ENCODE measurements at places on chromosomes 12 and 14.

DNA sequence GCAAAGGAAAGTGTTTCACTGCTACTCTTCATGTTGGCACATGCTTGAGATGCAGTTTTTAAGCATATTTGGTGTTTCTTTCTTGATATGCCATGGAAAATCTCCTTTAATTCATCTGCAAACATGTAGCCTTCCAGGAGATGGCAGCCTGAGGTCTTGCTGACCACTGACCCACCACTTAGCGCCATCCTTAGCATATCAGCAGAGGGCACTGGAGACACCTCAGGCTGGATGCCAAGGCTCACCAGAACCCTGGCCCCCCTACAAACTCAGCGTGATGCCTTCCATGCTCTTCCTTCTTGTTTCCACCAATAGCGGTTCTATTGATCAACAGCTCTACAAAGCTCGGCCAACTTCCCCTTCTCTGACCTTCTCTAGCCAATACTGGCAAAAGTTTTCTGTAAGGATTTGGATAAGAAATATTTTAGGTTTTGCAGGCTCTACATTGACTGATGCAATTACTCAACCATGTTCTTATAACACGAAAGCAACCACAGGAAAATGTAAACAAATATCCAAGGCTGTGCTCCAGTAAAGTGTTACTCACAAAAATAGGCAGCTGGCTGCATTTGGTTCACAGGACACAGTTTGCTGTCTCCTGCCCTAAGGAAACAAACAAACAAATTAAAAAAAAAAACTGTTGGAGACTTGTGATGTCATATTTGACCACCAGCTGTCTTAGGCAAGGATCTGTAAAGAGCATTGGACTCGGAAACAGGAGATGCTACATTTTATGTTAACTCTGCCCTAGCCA is 209.7 kb downstream of the SLC15A4 start:
- DNase-seq: no peak

GRCh38 chr14:98901511-98902205 is 370.3 kb downstream of the BCL11B start:
- DNase-seq: no peak

- DNase-seq: no peak
Measured at GRCh38 chr14:65794674-65795279, 382.2 kb downstream of the FUT8 start.

DNA sequence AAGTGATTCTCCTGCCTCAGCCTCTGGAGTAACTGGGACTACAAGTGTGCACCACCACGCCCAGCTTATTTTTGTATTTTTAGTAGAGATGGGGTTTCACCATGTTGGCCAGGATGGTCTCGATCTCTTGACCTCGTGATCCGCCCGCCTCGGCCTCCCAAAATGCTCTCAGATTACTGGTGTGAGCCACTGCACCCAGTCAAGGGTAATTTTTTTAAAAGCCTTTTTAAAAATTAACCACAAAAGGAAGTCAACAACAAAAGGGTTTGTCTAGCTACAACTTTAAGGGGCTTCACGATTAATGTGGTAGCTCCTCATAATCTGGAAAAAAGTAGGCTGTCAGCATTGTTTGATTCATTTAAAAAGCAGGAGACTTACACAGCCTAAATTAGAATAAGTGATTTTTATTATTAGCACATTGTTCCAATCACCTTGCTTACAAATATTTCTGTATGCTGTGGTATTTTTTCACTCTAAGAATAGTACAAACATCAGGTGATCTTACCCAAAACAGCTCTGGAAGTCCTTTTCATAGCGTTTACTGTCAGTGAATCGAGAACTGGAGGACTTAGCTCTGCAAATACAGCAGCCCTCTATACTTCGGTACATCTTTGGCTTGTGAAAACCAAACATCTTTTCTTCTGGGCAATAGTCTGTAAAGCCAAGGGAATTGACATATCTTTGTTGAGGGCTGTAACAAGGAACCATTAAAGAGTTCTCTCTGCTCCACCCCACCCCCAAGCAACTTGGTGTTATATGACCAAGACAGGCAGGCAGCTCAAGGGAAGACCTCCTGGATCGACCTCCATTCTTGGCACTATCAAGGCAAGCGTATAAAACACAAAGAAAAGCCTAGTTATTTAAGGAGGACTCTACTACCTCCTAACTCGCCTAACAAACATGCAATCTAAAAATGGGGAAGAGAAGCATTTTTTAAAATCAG is 28.1 kb downstream of the SINHCAF start:
- DNase-seq: no peak

DNA sequence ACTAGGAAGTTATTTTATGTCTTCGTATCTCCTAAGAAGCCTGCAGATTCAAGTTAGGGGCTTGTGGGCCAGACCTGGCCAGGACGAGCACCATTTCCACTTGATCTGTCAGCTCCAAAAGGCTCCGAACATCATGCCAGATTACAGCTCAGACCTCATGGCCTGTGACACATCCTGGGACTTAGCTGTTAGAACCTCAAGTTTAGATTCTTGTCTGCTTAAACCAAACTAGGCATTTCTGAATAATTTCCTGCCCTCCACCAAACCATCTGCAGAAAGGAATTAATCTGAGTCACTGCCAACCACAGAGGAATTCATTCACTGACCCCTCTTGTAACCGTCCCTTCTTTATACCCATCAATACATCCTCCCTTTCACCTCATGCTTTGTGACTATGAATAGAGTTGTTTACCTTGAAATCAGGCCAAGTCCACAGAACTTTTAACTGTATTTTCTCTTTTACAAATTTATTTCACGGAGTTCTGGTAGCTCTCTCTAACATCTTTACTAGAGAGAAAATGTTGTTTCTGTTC is 120.3 kb downstream of the FBXL14 start:
- no peak for DNase-seq

GRCh38 chr12:47236109-47236714 is 156.5 kb upstream of the AMIGO2 start:
- DNase-seq: no peak

GRCh38 chr14:73463411-73463810 is 5.1 kb upstream of the NUMB start:
- no peak for DNase-seq

- no peak for DNase-seq
Measured at GRCh38 chr12:104579718-104580495, 123.2 kb downstream of the CHST11 start.

DNA sequence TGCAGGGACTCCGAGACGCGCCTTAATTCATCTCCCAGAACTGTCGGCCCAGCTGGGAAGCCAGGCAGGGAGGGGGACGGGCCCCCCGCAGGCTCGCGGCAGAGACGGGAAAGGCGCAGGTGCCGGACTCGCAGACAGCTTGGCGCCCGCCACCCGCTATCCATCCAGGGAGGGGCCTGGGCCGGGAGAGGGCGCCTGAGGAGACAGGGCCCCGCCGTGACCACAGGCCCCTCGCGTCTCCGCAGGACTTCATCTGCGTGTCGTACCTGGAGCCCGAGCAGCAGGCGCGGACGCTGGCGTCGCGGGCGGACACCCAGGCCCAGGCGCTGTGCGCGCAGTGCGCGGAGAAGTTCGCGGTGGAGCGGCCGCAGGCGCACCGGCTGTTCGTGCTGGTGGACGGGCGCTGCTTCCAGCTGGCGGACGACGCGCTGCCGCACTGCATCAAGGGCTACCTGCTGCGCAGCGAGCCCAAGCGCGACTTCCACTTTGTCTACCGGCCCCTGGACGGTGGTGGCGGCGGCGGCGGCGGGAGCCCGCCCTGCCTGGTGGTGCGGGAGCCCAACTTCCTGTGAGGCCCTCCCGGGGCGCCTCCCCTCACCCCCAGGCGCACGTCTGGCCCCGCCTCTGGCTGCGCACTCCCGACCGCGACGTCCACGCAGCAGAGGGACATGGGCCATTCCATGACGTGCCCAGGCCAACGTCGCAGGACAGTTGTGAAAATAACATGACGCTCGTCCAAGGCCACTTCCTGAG is 60.6 kb downstream of the LGMN start:
- no peak for DNase-seq

DNA sequence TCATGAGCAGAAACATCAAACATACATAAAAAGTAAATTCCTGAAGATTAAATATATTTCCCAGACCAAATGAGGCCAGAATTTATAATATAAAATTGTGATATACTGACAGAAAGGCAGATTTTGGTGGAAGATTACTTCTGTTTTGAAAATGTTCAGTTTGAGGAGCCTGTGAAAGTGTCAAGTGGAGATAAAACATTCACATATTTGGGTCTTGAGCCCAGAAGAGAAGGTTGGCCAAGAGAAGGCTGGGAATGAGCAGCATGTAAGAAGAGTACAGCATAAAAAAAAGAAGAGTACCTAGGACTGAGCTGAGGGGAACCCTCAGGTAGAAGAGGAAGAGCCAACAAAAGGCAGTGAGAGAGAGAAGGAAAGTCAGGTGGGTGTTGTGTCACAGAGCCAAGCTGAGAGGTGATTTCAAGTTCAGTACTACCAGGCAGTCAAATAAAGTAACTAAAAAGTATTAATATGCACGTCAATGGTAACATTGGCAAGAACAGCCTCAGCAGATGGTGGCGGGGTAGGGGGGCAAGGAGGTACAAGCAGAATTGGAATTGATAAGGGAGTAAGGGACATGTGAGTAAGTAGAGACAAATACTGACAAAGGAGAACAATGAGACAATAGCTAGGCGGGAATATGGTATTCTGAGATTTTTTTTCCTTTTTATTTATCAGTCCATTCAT is 120.7 kb upstream of the TTC7B start:
- DNase-seq: no peak

- DNase-seq: peak; percentile 3
Measured at GRCh38 chr14:82872494-82872893, 1338.8 kb upstream of the SEL1L start.

DNA sequence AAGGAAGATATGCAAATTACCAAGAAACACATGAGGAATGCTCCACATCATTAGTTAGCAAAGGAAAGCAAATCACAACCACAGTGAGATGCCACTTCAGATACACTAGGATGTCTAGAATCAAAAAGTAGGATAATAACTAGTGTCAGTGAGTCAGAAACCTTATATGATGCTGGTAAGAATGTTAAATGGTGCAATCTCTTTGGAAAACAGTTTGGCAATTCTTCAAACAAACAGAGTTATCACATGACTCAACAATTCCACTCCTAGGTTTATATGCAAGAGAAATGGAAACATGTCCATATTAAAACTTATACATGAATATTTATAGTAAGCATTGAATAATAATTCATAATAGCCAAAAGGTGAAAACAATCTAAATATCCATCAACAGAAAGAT is 220.9 kb downstream of the FOXG1 start:
- no peak for DNase-seq

GRCh38 chr12:32171211-32171610 is 64.6 kb downstream of the BICD1 start:
- DNase-seq: no peak

DNA sequence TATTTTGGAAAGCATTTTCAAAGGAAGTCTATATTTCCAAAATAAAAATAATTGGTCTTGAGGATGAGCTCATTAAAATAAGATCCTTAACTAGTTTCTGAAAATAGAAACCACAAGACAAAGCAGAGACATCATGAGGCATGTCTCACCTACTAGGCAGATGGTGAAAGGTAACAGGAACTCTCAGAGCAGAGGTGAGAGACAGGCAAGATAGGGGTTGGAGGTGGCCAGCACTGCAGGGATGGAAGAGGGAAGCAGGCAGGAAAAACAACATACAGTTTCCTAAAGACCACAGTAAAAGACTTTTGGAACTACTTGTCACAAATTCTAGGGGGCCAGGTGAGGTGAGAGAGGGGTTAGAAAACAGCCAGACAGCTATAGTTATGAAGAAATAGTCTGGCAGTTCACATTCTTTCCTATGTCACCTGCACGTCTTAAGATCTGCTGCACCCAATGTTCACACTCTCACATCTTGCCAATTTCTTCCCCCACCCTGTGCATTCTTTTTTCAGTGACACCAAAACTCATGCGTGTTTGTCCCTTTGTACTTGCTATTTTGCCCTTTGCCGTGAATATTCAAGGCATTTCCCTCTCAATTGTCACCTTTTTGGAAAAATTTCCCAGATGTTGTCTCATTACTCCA is 341.7 kb upstream of the KITLG start:
- DNase-seq: no peak

GRCh38 chr12:62738616-62739015 is 196.3 kb downstream of the PPM1H start:
- DNase-seq: no peak

GRCh38 chr14:96299441-96299840 is 43.4 kb downstream of the BDKRB1 start:
- DNase-seq: no peak

Data from OCI-LY7 (cell line).